ENCODE measurements at places on chromosomes 3 and 15.
A peak's percentile ranks its signal among the peaks of the same experiment; 100 is the strongest.

DNA sequence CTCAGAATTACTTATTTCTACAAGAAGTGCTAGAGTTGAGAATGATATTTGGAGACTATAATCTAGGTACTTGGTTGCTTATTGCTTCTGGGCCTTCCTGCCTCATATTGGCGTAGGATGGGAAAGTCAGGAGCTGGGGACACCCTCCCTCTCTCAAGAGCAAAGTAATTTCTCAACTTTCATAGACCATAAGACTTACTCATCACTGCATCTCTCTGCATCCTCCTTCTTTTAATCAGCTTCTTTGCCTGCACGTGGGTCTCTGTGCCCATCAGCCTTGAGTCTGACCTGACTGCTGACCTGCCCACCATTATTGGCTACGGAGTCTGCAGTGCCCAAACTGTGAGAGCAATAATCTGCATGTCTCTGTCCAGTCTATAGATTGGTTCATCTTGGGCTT lies 27.3 kb upstream of the XIRP1 start:
- no peak for DNase-seq

DNA sequence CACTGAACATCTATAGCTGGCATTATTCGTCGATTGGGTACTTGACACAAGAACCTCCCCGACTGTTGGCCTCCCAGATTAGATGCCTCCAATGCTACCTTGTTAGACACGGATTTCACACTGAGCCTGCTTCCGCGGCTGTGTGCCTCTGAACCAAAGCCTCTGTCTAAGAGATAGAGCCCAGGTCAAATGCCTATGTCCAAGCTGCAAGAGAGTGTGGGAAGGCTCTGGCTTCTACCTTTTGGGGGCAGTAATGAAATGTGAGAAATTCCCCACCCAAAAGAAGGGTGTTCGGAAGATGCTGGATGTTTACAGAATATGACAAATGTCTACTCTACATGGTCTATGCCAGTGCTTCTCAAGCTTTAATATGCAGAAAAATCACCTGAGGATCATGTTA lies 2.0 kb upstream of the RPUSD2 start:
- no peak for DNase-seq

DNA sequence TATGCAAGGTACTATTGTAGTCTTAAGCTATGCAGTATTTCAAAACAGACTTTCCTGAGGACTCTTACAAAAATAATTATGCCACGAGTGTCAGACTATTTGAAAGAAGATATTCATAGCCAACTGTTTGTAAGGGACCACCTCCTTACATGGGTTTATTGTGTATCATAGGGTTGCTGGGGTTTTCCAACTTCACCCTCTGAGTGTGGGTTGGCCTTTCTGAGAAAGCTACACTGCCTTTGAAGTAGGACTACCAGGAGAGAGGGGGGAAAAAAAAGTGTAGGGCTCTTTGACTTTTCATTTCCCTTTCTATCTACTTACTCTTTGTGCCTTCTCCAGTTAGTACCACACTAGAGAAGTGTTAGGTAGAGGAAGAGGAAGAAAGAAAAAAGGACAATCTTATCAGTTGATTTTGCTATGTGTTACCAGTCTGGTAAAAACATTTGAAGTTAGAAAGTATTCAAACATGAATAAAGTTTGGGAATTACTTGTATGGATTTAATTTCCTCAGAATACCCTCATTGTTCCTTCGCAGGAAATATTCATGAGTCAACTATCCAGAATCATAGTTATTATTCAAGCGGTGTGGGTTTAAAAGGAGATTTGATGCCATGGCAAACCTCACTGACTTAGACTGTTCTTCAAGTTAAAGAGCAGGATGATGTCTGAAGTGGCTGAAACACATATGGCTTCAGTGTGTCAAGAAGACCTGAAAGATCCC lies 329.3 kb upstream of the THBS1 start:
- no peak for DNase-seq

GRCh38 chr3:101978348-101978747 lies 129.0 kb downstream of the NFKBIZ start:
- DNase-seq, result no peak

GRCh38 chr15:70770863-70771262 lies 7.5 kb upstream of the UACA start:
- no peak for DNase-seq

DNA sequence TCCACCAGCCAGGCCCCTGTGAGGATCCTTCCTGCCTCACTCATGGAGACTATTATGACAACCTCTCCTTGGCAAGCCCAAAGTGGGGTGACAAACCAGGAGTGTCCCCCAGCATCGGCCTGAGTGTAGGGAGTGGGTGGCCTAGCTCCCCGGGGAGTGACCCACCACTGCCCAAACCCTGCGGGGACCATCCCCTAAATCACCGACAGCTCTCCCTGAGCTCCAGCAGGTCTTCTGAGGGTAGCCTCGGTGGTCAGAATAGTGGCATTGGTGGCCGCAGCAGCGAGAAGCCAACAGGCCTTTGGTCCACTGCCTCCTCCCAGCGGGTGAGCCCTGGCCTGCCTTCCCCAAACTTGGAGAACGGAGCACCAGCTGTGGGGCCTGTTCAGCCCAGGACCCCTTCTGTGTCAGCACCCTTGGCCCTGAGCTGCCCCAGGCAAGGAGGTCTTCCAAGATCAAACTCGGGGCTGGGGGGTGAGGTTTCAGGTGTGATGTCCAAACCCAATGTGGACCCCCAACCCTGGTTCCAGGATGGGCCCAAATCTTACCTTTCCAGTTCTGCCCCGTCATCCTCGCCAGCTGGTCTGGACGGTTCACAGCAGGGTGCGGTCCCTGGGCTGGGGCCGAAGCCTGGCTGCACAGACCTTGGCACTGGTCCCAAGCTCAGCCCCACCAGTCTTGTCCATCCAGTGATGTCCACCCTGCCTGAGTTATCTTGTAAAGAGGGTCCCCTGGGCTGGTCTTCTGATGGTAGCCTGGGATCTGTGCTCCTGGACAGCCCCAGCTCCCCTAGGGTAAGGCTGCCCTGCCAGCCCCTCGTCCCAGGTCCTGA lies 1.0 kb downstream of the LIMD1 start:
- DNase-seq, result no peak

- no peak for DNase-seq
These were observed 63.0 kb upstream of the TPRG1 start for GRCh38 chr3:189108735-189109134.

DNA sequence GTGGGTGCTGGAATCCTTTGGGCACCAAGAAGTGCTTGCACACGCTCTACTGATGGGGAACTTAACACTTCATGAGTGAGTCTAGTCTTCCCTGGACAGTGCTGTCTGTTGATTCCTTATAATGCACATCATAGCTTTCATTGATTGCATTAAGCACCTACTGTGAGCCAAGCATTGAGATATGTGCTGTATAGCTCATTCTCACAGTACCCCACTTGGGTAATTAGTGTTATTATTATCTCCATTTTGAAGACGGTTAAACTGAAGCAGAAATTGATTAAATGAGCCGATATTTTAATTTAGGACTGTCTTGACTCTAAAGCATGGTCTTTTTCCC lies 504 bp upstream of the PDHB start:
- no peak for DNase-seq

DNA sequence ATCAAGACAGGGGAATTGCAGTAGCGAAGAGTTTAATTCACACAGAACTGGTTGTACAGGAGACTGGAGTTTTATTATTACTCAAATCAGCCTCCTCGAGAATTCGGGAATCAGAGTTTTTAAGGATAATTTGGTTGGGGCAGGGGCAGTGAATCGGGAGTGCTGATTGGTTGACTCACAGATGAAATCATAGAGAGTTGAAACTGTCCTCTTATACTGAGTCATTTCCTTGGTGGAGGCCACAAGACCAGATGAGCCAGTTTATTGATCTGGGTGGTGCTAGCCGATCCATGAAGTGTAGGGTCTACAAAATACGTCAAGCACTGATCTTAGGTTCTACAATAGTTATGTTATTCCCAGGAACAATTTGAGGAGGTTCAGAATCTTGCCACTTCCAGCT lies 5.3 kb upstream of the ZNF770 start:
- DNase-seq, result no peak

- no peak for DNase-seq
These were observed 4.5 kb downstream of the SOX14 start for GRCh38 chr3:137768361-137769321.

- DNase-seq, result no peak
These were observed 34.6 kb upstream of the CMSS1 start for GRCh38 chr3:99783011-99783573.

GRCh38 chr3:44098656-44099415 lies 142.8 kb upstream of the TOPAZ1 start:
- no peak for DNase-seq

DNA sequence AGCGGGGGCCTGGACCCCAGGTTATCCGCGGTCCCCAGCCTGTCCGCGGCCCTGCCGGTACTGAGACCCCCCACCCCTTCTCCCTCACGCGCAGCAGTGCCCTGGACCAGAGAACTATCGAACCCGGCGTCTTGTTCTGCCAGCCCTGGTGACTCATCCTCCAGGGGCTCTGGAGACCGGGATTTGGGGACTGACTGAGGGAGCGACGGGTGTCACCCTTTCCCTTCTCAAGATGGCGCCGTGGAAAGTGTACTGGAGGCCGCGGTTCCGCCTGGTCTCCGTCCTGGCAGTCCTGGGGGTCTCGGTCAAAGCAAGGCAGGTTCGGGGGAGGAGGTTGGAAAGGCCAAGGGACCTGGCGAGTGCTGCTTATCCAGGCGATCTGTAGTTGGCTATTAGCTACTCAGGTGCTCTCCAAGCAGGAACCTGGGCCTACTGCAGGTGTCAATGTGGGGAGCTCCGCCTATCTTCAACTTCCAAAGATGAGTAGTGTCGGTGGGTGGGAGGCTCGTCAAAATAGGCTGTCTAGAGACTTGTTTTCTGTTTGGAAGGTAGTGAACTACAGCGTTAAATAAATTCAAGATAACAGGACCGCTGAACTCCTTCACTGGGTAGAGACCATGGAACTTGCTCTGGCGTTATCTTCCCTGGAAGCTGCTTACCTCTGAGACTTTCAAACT lies 790 bp downstream of the RAB5A start:
- DNase-seq, result peak; percentile 32

GRCh38 chr15:35618260-35619188 lies 72.6 kb upstream of the DPH6 start:
- DNase-seq, result no peak

DNA sequence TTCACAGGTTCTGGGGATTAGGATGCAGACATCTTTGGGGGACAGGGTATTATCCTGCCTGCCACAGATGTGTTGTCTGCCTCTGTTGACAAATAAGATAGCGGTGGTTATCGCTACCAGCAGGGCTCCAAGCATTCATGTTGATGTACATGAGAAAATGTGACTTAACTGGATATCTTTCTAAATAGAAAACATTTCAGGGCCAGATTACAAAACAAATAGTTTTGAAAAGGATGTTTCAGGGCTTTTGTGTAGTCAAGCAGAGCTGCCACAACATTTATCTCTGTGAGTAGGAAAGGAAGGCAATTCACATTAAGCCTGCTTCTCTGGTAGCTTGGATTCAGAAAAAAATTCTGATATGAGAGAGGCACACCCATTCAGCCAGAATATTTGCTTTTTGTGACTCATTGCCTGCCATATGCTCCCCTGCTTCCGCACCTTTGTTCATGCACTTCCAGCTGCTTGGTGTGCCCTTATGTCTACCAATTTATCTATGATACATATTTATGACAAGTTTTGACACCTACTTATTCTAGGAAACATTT lies 22.8 kb downstream of the PLS1 start:
- no peak for DNase-seq

DNA sequence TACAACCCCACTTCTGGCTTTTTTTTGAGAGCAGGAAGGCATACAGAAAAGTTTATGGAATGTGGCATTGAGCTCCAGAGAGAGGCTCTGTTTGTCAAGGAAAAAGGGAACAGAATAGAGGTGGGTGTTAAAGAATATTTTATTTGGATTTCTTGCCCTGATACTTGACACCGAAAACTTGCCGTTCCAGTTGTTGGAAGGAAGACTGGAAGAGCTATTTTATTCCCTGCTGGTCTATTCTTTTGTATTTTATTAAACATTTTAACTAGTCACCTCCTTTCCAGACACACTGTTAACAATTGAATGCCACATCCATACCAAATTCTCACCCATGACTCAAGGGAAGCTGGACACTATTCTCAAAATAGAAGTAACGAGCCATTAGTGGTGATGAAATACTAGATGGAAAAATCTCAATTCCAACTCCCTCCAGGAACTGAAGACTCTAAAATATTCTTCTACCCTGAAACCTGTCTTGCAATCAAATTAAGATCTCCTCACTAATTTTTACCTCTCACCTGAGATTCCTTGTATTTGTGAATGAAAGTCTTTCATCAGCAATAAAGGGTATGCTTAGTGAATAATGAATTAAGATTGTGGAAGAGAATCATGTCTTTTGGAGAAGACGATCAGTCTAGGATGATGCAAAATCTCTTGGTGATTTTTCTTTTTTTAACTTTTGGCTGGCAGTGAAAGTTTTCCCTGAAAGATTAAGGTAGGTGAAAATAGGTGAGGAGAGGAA lies 28.5 kb downstream of the GREM1 start:
- no peak for DNase-seq

DNA sequence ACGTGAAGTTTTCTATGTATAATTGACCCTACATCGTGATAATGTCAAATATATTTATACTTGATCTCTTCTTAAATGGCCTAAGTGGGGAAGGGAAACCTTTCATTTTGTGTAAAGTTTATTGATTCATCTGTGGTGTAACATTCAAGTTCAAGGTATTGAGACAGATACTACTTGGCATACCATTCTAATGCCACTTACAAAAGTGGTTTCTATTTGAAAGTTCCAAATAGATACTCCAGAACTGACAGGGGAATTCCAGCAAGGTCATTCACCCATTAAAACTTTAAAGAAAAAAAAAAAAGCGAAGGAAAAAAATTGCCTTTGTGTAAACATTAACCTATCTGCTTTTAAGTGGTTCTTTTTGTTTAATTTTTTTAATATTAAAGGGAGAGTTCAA lies 45.3 kb upstream of the MAP3K13 start:
- DNase-seq, result no peak

DNA sequence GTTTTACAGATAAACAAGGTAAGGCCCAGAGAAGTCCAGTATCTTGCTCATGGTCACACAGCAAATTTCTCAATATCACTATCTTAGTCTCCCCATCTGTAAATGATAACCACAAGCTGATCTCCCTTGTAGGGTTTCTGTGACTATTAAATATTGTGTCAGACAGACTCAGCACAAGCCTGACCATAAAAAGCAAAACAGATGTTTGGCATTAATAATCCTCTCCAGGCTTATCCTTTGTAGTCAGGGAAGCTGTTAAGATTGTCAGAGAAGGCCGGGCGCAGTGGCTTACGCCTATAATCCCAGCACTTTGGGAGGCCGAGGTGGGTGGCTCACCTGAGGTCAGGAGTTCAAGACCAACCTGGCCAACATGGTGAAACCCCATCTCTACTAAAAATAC lies 173.2 kb upstream of the PRICKLE2 start:
- no peak for DNase-seq

GRCh38 chr15:47756872-47757271 lies 39.6 kb downstream of the SEMA6D start:
- no peak for DNase-seq

DNA sequence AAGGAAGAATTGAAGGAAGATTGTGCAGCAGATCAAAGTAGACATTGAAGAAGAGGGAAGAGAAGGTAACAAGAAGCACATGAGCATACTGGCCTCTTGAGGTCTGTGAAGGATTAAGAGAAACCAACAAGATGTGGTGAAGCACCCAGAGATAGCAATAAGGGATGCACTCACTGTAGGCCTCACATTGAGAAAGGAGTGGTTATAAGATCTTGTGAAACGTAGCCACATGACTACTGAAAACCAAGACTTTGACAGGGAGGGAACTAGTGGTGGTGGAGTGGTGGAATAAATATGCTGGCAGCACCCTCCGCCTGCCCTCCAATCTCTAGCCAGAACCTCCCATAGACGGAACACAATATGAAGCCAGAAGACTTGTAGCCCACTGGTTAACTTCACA lies 651.2 kb downstream of the DIPK2A start:
- no peak for DNase-seq

GRCh38 chr15:27086149-27086548 lies 115.2 kb downstream of the GABRG3 start:
- DNase-seq, result no peak
